ENCODE measurements at places on chromosomes 6 and 20.

GRCh38 chr6:712805-713204 is 19.9 kb upstream of the EXOC2 start:
- no peak for DNase-seq

DNA sequence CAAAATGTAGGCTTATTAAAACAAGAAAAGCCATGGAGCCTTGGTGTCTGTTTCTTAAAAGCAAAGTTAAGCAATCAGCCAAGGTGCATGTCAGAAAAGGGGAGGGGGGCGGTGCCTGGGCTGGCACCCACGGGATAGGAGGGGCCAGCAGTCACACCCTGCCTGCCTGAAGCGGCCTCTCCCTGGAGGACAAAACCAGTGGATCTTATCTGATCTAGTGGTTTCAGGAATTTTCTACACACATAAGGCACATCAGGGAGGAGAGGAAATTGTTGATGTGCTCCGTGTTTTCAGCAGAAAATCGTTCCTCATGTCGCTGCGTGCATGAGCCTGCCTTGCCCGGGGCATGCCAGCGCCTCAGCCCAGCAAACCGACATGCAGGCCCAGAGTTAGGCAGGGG is 276.4 kb downstream of the TAF4 start:
- no peak for DNase-seq

GRCh38 chr6:95658886-95659285 is 81.6 kb downstream of the MANEA start:
- DNase-seq = no peak

DNA sequence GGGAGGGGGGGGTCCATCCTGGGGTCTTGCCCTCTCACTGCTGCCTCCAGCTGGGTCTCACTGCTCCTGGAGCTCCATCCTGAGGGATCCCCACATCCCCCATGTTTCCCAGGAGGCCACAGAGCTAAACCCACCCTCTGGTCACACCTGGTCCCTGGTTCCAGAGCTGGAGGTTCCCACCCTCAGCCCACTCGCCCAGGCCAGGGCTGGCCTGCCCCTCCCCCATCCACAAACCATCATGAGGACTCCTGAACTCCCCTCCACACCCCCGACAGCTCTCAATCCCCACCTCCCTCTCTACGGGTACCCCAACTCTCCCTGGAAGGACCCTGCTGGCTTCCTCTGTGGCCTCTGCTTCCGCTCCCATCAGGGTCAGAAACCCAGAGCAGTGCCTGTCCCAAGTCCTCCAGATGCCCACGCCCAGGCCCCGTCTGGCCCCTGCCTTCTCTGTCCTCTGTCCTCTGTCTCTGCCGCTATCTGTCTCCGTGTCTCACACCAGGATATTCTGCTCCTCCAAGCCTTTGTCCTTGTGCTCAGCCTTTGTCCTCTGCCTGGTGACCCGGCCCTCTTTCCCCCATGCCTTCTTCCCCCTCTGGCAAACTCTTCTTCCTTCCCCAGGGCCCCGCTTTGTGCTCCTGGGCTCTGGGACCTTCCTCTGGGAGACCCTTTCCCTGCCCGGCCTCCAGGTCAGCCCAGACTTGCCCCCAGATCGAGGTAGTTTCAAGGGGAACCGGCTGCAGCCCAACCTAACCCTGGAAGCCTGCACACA is 74.0 kb downstream of the SRC start:
- no peak for DNase-seq

DNA sequence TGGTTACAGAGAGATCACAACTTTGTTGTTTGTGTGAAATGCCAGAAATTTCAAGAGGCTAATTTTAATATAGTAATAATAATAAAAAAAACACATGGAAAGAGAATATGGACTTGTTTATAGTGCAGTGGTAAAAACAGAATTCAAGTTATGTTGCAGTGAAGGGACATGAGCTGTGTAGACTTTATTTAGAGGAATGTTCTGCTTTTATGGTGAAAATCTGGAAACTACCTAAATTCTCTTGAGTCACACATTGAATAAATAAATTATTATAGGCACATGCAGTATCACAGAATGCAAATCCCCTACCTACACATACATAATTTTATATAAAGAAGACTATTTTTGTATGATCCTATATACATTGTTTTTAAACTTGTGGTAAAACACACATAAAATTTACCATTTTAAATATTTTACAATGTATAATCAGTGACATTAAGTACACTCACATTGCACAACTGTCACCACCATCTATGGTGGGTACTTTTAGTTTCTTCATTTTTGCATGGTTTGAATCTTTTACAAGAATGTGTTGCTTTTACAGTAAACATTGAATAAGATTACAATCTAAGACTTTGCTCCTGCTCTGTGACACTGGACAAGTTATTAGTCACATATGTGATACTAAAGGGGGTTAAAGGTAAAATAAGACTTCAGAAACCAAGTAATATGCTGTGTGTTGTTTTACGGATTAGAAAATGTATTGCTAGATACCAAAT is 107.4 kb downstream of the B3GAT2 start:
- DNase-seq = no peak

GRCh38 chr20:45358282-45359068 is 4.5 kb upstream of the SYS1 start:
- no peak for DNase-seq

GRCh38 chr6:110181131-110182030 is 1.2 kb downstream of the CDC40 start:
- DNase-seq = no peak
